ENCODE measurements at places on chromosomes 1 and 21. TPM values are rescaled to one million over a fixed set of nuclear protein-coding genes. Genes with fewer than 3 reads are reported as not detected.

The S100A10 gene
- 247 TPM for total RNA-seq

The NPPA gene
- total RNA-seq = not detected

The TFAP2E gene
- not detected for total RNA-seq

The ELAPOR1 gene
- not detected for total RNA-seq

The KCNJ9 gene
- not detected for total RNA-seq

The C1orf122 gene
- total RNA-seq = 95.9 TPM

The S100A5 gene
- not detected for total RNA-seq

The OR2L13 gene
- not detected for total RNA-seq

The PLPPR4 gene
- 0.32 TPM for total RNA-seq

The LCK gene
- not detected for total RNA-seq

The PTGFR gene
- 0.32 TPM for total RNA-seq

The MAP3K21 gene
- 0.65 TPM for total RNA-seq

The SVBP gene
- 22.0 TPM for total RNA-seq

All from cardiac atrium fibroblast (primary cell).